Naive thymus-derived CD8-positive, alpha-beta T cell (primary cell): ENCODE measurements at places on chromosomes 5 and 9.

DNA sequence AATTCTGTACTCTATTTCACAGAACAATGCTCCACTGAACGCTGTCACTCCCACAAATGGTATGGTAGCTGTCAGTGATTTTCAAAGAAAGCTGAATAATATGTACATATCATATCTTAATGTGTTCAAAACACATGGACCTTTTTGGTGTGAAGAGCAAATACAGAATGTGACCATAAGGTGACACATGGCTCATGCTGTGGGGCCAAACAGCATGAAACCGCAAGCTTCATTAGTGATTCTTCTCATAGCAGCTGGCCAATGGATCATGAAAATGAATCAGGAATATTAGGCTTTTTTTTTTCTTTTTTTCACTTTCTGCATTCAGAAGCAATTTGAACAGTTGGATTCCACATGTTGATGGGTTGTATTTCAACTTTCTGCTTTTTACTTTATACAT, 54.9 kb upstream of the CDH9 start:
- no peak for DNase-seq

DNA sequence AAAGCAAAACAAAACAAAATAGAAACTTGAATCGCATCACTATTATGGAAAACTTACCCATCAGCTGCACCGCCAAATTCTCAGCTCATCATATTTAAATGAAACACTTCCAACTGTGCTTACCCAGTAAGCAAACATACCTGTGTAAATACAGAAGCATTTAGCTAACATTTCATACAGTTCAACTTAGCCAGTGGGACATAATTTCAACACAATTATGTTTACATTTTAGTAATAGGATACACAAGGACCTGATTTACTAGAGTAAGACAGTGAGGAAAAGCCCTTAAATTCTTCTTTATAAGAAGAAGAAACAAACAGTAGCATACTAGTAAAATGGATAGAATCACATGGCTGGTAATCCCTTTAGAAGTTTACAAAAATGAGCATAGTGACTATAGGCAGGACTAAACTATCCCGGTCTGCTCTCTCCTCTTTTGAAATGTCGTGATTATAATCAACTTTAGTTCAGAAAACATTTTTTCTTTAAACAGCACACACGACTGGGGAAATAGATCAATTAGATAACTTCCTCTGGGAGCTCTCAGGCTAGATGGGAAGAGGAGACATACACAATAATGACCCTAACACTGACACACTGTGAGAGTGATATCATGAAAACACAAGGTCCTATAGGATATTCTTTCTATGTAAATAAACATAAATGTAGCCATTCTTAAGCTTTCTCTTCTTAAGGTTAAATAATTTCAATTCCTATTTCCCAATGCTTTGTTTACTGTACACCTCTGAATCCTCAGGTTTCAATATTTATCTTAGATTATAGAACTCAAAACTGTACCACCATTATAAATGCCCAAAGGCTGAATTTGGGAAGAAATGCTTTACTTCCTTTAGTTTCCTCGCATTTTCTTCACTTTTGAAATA, 15.9 kb upstream of the CDC20B start:
- no peak for DNase-seq

DNA sequence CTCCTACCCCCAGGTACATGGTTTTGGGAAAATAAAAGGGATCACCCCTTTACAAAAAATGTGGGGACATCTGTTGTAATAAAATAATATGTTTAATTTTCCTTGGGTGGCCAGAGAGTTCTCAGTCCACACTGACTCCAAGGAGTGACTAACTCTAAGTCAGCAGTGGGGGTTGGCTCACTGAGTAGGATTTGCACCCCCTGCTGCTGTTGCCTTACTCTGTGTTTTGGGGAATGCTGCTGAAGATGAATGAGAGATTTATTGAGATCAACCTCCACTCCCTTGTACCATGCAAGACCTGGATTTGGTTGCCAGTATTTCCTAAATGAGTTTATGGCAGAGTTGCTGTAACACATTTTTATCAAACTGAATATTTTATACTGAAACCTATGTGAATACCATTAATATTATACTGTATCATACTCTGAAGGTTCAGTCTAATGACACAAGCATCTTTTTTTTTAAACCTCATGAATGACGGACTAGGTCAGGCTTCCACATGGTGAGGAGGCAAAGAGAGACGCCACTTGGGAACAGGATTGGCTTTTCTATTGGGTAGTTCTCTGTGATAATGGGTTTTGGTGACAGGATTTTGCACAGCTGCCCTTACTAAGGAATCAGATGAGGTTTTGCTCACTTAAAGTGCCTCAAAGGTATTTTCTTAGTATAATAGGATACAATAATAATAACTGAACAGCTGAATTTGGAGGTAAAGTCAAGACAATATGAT, 121.3 kb upstream of the OSMR start:
- no peak for DNase-seq

- DNase-seq: no peak
Measured at GRCh38 chr5:120852222-120852860, 388.2 kb downstream of the PRR16 start.

- no peak for DNase-seq
Measured at GRCh38 chr5:57681942-57682341, 199.3 kb upstream of the ACTBL2 start.

GRCh38 chr9:4686584-4686983, 7.2 kb downstream of the CDC37L1 start:
- DNase-seq: no peak

DNA sequence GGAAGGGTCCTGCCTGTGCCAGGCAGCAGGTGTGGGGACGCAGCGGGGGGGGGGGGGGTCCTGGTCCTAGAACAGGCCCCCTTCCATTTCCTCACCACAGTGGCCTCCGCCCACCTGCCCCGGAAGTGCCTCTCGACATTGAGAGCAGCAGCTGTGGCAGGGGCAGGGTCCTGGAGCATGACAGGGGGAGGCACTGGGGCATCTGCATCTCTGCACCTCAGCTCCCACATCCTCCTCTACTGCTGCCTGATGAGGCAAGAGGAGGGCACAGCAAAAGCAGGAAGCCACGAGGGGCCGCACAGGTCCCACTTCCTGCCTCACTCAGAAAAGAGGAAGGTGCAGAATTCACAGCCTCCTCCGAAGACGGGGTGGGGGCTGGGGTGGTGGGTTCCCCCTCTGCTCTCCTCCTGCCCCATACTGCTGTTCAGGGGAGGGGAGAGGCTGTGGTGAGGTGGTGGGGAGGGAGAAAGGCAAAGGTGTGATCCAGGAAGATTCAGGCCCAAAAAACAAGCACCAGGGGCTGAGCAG, 14.8 kb downstream of the AKNA start:
- DNase-seq: peak; percentile 93

DNA sequence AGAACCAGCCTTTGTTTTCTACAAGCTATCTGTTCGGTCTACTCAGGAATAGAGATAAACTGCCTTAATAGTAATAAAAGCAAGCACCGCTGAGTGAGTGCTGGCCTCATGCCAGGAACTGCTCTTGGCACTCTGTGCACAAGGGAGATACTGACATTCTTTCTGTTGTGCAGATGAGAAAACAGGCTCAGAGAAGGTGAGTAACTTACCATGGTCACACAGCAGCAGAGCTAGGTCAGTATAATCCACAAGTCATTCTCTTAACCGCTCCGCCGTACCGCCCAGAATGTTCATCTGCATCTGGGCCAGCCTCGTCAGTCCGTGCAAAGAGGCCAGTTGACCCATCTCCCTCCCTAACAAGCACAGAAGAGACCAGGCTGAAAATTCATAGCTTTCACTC, 27.4 kb downstream of the QRFP start:
- no peak for DNase-seq
